PC-3 (cell line): ENCODE measurements at places on chromosomes 5 and 9.

GRCh38 chr9:79120941-79121340 is 450.8 kb upstream of the TLE4 start:
- no peak for DNase-seq

- no peak for DNase-seq
These were observed 593.1 kb downstream of the MAT2B start for GRCh38 chr5:164098531-164098930.

- DNase-seq, result peak; percentile 3
These were observed 184.6 kb upstream of the PUM3 start for GRCh38 chr9:3028535-3028934.

GRCh38 chr9:23842565-23843129 is 16.6 kb upstream of the ELAVL2 start:
- peak; percentile 39 for DNase-seq

- no peak for DNase-seq
These were observed 287.7 kb downstream of the SLIT3 start for GRCh38 chr5:169013208-169013728.

DNA sequence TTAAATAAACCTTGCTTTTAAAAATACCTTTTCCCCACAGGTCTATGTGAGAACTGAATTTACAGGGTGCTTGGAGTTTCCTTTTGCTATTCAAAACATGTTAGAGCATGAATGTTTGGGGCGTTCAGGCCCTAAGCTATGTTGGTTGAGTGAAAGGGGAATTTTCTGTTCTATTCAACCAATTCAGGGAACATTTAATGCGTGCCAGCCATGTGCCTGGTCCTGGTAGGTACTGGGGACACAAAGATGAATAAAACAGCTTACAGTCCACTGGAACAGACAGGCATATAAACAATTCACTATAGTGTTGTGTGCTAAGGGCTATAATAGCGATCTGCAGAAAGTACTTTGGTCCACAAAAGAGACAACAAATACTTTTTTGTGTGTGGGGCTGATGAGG is 108.5 kb downstream of the ZSWIM6 start:
- no peak for DNase-seq

DNA sequence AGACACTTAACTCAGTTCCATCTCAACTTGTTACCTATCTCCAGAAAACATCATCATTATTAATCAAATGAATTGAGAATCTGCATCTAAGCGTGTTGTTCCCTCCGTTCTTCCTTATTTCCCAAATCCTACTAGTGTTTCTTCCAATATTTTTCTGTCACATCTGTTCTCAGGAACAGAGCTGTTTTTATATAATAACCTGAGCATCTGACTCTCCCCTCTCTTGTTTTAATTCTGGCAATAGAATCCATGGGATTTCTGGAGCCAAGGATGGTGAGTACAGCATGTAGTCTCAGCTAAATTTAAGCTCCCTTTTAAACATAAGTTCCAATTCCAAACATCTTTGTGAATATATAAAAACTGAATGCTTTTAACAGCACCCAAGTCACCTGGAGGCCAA is 558.3 kb downstream of the DTWD2 start:
- no peak for DNase-seq

GRCh38 chr5:138712791-138713190 is 40.4 kb upstream of the CTNNA1 start:
- DNase-seq, result no peak

DNA sequence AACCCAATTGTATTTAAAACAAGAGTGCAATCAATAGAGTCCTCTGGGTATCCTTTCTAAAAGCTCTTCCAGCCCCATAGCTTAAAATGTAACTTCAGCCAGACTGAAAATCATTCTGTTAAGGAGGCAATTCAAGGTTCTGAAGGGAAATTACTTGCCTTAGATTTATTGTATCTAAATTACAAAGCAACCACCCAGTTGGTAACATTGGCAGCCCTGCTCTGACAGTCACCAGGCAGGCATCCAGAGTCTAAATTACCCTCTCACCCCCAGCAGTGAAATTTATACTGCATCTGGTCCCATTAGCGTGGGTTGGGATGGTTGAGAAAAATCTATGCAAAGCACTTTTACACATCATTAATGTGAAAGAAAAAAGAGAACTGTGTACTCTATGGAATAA is 514.7 kb downstream of the MTRR start:
- no peak for DNase-seq

DNA sequence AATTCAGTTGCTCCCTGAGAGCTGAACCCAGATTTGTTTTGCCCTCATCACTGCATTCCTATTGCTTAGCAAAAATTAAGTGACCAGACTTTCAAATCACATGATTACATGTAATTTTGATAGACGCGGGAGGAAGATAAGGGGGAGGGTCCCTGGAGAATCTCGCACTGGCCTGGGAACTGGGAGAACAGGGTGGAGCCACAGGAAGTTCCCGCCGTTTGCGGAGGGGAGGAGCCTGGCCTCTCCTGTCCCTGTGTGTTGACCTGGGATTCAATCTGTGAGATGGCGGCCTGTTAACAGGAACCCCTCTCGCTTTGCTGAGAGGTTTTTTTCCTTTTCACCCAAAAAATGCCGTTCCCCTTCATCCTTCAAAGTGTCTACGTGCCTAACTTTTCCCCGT is 142.9 kb upstream of the OR13F1 start:
- DNase-seq, result no peak

GRCh38 chr9:126423916-126424185 is 97.2 kb downstream of the MVB12B start:
- no peak for DNase-seq

- no peak for DNase-seq
These were observed 474.7 kb downstream of the PDE4D start for GRCh38 chr5:59418808-59419207.

GRCh38 chr5:154179846-154180710 is 10.5 kb upstream of the GALNT10 start:
- DNase-seq, result peak; percentile 71

DNA sequence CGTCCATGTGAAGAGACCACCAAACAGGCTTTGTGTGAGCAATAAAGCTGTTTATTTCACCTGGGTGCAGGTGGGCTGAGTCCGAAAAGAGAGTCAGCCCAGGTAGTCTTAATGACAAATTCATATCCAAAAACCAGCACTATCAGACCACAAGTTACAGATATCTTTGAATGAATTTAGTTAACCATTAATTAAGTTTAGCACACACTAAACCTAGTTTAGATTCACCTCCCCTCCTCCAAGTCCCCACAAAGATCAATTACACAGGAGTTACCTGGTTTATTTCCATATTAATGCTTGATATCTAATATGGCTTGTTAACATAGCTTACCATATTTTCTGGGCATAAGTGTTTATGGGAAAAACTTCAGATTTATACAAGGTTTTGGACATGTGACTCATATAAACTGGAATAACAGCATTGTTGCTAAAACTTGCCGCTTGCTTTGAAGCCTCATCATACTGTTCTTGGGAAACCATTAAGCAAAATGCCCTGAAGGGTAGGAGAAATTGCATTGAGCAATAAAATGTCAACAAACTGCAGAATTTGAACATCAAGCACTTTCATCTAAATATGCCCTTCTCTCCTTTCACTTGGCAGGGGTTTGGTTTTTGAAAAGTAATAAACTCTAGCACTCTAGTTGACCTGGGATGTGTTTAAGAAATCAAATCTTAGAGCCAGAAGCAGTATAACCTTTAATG is 166.9 kb downstream of the SNCAIP start:
- peak; percentile 93 for DNase-seq

- DNase-seq, result peak; percentile 59
These were observed 17.5 kb downstream of the ATOX1 start for GRCh38 chr5:151740958-151741373.

DNA sequence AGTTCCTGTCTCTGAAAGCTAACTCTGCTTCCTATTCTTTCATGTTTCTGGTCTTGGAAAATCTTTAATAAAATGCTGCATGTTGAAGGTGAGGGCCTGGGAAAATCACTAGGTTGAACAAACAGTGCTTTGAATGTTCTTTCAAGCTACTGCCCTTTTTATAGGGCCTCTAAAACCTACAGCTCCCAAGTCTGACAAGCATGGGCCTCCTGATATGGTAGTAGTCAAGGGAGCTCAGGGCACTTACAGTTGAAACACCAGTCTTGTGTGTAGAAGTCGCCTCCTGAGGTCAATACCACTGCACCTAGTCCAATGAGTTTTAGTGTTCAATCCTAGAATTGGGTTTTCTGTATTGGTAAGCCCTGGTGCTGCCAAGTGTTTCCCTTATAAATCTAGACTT is 20.5 kb downstream of the VLDLR start:
- DNase-seq, result no peak

GRCh38 chr5:143056792-143057579 is 286.8 kb downstream of the ARHGAP26 start:
- DNase-seq, result no peak

- DNase-seq, result no peak
These were observed 34.0 kb upstream of the PHYKPL start for GRCh38 chr5:178266581-178266980.

- no peak for DNase-seq
These were observed 1.7 kb upstream of the TENT4A start for GRCh38 chr5:6711409-6712141.

- peak; percentile 81 for DNase-seq
These were observed 45.5 kb upstream of the IL7R start for GRCh38 chr5:35811108-35811741.

- no peak for DNase-seq
These were observed 84.2 kb downstream of the SGCD start for GRCh38 chr5:156411185-156411613.

GRCh38 chr5:17355586-17356346 is 138.3 kb downstream of the BASP1 start:
- peak; percentile 44 for DNase-seq

- DNase-seq, result no peak
These were observed 57.8 kb upstream of the C5orf46 start for GRCh38 chr5:147963948-147964693.

DNA sequence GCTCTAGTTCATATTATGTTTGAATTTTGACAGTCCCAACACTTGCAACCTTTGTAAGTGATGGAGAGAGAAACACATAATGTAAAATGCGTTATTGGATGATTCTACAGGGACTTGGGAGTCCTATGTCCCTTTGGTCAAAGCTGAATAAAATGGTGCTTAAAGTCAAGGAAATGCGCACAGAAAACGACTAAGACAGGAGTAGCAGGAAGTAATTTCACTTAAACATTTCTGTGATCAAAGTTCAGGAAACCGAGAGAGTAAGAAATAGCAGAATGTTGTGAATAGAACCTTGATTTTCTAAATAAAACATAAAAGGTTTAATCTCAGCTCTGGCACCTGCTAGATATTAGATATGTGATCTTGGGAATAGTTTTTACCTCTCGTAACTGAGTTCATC is 2339.2 kb downstream of the MAT2B start:
- no peak for DNase-seq

- DNase-seq, result no peak
These were observed 88.0 kb downstream of the INIP start for GRCh38 chr9:112629671-112630485.

DNA sequence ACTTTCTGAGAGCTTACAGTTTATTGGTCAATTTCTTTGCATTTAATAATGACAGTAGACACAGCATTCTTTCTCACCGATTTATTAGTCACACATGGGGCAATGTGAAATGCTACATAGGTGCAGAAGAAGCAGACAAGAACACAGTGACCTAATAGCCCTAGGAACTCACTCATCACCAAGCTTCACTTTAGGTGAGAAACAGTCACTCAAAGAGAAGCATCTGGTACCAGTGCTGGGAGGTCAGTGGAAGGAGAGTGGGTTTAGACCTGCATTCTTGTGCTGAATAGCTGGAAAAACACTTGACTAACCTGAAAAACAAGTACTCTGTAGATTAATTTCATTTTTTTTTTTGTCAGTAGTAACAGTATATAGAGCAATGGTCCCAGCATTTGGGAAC is 179.6 kb downstream of the GRIA1 start:
- DNase-seq, result no peak

DNA sequence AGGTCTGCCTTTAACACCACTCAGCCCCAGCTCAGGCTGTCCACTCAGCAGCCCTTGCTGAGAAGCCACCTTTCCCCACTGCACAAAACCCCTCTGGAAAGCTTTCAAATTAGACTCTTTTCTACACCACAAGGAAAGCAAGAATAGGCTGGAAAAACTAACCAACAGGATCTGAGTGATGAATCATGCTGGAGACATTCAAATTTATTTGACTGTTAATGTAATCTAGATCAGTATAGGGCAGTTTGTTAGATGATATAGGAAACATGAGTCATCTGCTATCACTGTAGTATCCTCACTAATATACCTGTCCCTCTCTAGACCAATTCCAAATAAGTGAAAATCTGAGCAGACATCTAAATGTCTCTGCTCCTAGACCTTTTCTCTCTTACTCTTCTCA is 127.8 kb upstream of the PAM start:
- peak; percentile 94 for DNase-seq

DNA sequence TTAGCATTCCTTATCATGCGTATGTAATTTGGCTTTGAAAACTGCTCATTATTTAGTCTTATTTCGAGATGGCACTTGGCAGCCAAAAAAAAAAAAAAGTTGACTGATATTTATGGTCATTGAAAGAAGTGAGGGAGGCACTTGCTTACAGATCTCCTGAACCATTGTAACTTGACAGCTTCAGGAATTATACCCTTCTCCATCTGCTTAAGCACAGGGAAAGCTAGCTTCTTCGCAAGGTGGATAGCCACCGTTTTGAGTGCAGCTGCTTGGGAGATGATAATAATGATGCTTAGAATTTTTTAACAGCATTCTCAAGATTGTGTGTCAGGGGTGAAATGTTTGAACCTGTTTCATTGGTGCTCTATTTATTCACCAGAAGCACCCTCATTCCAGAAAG is 116.1 kb downstream of the GIN1 start:
- no peak for DNase-seq

GRCh38 chr5:143649937-143650621 is 161.9 kb upstream of the HMHB1 start:
- no peak for DNase-seq

DNA sequence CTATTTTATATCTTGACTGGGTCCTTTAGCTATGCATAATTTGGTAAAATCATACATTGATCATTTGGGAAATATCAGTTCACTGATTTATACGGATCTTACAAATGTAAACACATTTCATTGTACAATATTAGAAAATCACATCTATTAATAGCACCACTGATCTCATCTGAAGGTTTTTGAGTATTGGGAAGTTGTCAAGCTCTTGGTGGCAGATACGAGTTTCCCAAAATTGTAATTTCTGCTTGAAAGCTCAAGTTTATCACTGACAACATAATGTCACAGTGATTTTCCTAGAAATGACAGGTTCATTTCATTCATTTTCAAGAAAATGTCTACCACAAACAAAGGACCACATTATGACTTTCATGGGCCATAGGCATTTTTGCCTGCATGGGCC is 3.0 kb upstream of the MACROH2A1 start:
- DNase-seq, result no peak
